Brain (organoid and tissue), 16 donors: ENCODE measurements at places on chromosomes 4 and X.

GRCh38 chr4:31236020-31236638 is 516.0 kb downstream of the PCDH7 start:
- DNase-seq: peak; percentile 37

DNA sequence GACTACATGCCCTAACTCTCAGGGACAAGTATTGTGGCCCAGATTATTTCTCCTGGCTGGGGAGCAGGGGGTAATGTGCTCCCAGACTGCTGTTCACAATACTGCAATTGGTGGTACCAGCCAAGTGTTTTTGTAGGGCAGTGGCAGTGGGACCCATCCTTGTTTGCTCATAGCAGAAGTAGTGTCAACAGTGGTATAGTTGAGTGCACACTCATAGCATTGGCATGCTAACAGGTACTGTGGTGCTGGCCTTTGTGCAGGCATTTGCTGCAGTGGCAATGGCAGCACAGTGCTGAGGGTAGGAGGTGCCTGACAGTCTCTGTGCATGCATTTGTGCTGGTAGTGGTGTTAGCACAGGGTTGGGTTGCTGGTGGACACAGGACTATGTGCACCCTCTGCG is 995.0 kb downstream of the SH3BGRL start:
- DNase-seq: no peak

GRCh38 chr4:26362745-26363439 is 42.1 kb downstream of the RBPJ start:
- no peak for DNase-seq

GRCh38 chrX:6683353-6683752 is 148.4 kb upstream of the VCX3A start:
- DNase-seq: no peak
